ENCODE measurements at places on chromosomes 5 and 9. TPM values are rescaled to one million over a fixed set of nuclear protein-coding genes. Genes with fewer than 3 reads are reported as not detected.

Gene FIBCD1
- total RNA-seq: not detected

Gene SCGB3A2
- total RNA-seq: not detected

Gene GRM6
- total RNA-seq: not detected

Gene LAMC3
- total RNA-seq: 0.20 TPM

Gene PCDHGC4
- not detected for total RNA-seq

Gene IFNA2
- total RNA-seq: not detected

Gene SH3RF2
- 19.2 TPM for total RNA-seq

Gene TRIM52
- 4.9 TPM for total RNA-seq

DNA sequence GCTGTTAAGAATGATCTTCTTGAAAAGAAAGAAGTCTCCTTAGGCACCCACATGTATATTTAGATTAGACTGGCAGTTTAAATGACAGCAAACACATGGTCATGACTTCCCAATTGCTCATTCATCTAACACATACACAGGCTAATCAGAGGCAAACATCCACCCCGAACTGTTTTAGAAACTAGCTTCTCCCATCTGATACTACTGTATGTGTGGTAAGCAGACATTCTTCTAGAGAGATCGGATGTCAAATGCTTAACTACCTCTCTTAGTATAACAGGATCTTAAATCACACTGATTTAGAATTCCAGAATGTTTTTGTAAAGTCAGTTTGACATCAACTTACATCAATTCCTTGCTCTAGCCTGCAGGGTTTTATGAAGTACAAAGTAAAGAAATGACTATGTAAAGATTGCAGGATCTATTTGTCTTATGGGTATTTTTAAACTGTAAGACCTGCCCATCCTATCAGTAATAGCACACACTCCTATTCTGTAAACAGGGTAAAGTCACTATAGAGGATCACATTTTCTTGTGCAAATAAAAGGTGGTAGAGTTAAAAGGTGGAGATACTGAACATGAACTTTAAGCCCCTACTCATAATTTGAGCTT is 239.7 kb downstream of the MLLT3 start:
- H3K27me3 ChIP-seq: no peaks in the 10 kb centered on the region
- no peak overlapping the region for H3K27ac ChIP-seq
- no peak overlapping the region for H3K4me3 ChIP-seq
- no peaks in the 10 kb centered on the region for H3K36me3 ChIP-seq
- no peak for DNase-seq

- peak; percentile 14 for DNase-seq
- H3K4me3 ChIP-seq: no peak overlapping the region
- no peaks in the 10 kb centered on the region for H3K36me3 ChIP-seq
- no peak overlapping the region for H3K27ac ChIP-seq
- no peaks in the 10 kb centered on the region for H3K27me3 ChIP-seq
- no peaks in the 10 kb centered on the region for H3K4me1 ChIP-seq
Measured at GRCh38 chr5:39948867-39949468, 524.2 kb upstream of the DAB2 start.

GRCh38 chr5:112649882-112650281 is 87.8 kb upstream of the APC start:
- DNase-seq: no peak
- no peaks in the 10 kb centered on the region for H3K36me3 ChIP-seq
- no peaks in the 10 kb centered on the region for H3K27me3 ChIP-seq
- H3K4me3 ChIP-seq: no peak overlapping the region

GRCh38 chr5:118647587-118647986 is 340.8 kb downstream of the DTWD2 start:
- H3K4me1 ChIP-seq: no peaks in the 10 kb centered on the region
- H3K27ac ChIP-seq: no peak overlapping the region
- no peak for DNase-seq
- H3K36me3 ChIP-seq: no peaks in the 10 kb centered on the region
- no peak overlapping the region for H3K4me3 ChIP-seq

DNA sequence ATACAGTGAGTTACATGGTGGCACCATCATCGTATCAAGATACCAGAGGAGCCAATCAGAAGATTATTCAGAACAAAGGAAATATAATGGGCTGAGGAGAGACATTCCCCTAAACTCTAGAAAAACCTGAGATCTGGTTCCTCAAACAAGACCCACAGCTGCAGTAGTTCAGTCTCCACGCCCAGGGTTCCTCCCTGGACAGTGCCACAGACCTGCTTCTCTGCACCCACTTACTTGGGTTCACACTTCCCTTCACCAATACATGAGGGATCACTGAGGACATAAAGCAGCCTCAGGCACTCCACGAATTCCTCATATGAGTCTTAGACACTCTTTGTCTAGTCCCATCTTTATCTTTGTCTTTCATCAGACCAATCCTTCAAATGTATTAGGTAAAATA is 101.7 kb downstream of the APTX start:
- H3K4me3 ChIP-seq: no peak overlapping the region
- no peaks in the 10 kb centered on the region for H3K36me3 ChIP-seq
- no peak overlapping the region for H3K27ac ChIP-seq

DNA sequence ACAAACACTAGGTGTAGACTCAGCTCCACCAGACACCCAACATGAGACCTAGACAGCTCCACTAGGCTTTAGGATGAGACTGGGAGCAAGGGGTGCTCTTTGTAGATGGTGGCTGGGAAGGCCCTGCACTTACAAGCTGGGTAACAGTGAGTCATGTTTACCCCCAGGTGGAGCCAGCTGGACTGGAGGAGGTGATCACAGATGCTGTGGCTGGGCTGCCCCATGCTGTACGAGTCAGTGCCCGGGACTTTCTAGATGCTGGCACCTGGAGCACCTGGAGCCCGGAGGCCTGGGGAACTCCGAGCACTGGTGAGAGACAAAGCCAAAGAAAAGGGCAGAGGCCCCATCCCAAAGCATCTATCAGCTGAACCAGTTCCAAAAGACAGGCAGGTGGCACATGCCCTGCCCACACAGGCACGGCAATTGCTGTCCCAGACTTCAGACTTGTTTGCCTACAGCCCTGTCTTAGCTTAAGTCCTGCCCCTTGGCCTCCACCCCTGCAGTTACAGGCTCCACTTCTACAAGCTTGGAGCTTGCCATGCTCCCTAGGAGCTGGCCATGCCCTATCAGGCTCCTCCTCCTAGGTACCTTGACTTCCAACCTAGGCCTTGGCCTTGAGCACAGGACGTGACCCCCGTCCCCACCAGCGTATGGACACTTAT is 2.7 kb downstream of the CCL27 start:
- H3K36me3 ChIP-seq: no peaks in the 10 kb centered on the region
- H3K4me1 ChIP-seq: peaks cover 7% of the 10 kb centered on the region
- H3K4me3 ChIP-seq: no peak overlapping the region
- no peak for DNase-seq

DNA sequence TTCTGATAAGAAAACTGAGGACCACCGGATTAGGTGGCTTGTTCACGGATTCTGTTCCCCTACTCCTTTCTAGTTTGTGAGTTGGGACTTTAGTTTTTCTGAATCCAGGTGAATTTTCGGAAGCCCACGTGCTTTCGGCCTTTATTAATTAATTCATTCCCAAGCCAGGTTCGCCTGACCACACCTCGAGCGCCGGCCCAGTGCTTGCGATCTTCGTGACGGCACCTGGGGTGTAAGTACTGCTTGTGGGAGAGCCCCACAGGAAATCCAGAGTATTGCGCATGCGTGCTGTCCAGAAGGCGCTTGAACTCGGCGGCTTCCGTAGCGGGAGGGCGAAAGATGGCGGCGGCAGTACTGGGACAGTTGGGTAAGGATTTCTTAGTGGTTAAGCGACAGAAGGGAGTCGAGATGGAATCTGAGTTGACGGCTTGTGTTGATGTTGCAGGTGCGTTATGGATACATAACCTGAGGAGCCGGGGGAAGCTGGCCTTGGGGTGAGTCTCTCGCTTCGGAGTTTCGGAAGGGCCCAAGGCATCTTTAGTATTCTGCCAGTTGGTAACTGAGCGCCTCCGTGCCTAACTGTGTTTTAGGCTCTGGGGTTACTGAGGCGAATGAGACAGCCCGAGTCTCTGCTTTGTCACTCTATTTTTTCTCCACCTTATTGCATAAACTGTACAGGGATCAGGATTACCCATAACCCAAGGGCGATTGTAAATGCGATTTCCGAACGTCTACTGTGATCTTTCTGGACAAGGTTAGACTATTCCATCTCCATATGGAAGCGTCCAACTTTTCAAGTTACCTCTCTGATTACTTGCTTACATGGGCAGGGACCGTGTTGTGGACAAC is at the start of gene MRPL22:
TSS of gene MRPL22 (plus strand) at position 302 of the 849 bp plus-strand sequence. CDS start at position 340, 38 bp downstream.
- peak within 1 kb of the TSS; percentile 85 for H3K27ac ChIP-seq
- DNase-seq: peak; percentile 91
- no peaks in the 10 kb centered on the region for H3K36me3 ChIP-seq

- no peak overlapping the region for H3K4me3 ChIP-seq
- no peaks in the 10 kb centered on the region for H3K27me3 ChIP-seq
- no peaks in the 10 kb centered on the region for H3K4me1 ChIP-seq
Measured at GRCh38 chr9:116260531-116260930, 106.9 kb downstream of the PAPPA start.

DNA sequence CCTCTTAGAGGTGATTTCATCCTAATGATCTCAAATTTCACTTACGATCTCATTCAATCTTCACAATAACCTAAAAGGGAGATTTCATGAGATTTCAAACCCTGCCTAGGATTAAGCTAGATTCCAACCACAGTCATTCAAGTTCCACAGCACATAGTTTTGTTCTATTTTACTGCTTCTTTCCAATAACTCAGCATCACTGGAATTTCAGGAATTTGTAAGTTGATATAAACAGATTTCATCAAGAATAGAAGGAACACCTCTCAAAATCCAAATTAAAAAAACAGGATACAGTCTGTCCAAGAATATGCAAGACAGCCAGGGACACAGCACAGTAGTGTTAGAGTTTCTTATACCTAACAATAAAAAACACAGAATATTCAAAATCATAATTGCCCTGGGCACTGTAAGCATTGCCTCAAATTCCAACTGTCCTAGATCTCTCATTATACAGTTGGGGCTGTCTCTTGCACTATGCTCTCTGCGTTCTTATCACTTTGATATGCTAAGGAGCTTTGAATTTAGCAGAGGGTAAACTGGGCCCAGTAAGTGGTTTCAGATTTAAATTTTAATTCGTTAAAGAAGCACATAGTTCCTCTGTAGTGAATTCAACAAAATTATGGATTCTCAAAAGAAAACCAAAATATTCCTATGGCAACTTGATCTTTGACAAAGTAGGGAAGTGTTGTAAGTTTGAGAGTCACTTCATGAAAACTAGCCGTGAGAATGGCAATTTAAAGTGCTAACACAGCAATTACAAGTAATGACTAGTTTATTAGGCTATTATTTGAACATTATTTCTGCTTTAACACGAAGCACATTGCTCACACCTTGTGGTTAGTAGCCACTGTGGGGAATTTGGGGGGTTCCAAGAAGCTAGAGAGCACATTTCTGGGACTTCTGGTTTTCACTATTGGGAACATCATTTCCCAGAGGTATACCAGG is 478.6 kb upstream of the C9orf72 start:
- H3K27ac ChIP-seq: no peak overlapping the region
- no peak for DNase-seq
- no peaks in the 10 kb centered on the region for H3K27me3 ChIP-seq

DNA sequence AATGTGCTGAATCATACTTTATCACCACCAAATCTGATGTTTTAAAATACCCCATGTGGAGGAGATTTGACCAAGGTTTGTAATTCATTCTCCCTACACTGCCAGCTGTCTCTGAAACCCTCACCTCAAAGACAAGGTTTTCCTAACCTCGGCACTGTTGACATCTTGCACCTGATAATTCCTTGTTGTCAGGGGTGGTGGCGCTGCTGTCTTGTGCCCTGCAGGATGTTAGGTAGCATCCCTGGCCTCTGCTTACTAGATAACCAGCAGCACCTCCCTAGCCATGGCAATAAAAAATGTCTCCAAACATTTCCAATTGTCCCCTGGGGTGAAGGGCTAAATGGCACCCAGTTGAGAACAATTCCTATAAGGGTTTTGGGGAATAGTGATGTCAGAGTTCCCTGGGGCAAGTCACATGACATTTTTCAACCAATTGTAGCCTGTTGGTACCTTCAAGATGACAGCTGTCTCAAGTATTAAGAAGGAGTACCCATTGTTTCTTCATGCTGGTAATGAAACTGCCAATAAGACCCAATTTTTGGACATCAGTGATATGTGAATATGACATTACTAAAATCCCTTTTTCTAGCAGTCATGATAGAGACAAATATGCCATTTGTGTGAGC is 160.6 kb upstream of the PLCXD3 start:
- no peaks in the 10 kb centered on the region for H3K27me3 ChIP-seq
- no peak overlapping the region for H3K4me3 ChIP-seq
- no peaks in the 10 kb centered on the region for H3K36me3 ChIP-seq
- no peaks in the 10 kb centered on the region for H3K4me1 ChIP-seq
- no peak for DNase-seq

DNA sequence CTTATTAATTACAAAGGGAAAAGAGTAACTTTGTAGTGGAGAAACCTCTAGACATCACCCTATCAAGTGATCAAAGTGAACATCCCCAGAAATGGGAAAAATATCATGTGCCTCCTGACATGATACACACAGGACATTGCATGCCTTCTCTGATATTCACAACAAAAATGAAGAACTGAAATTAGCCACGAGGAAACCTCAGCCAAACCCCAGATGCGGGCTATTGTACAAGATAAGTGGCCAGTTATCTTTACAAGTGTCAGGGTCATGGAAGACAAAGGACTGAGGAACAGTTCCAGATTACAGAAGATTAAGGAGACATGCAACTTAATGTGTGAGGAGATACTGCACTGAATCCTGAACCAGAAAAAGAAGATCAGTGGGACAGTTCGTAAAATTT is 23.8 kb upstream of the NPM1 start:
- no peaks in the 10 kb centered on the region for H3K4me1 ChIP-seq
- no peak overlapping the region for H3K27ac ChIP-seq
- H3K4me3 ChIP-seq: no peak overlapping the region

DNA sequence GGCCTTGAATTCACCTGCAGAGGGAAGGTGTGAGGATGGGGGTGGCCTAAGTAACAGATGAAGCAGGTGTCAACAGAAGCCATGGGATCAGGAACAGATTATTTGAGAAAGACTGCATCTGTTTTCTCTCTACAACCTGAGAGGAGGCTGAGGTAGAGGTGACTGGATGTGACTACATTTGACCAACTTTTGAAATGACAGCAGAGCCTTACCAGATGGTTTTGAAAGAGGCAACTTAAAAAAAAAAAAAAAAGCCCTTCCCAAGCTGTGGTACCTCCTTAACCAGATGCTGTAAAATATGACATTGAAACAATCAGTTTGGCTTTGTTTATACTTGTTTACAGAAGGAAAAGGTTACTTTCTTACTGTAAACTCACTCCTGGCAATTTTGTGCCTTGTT is 108.6 kb downstream of the TRIO start:
- H3K27me3 ChIP-seq: no peaks in the 10 kb centered on the region
- no peak overlapping the region for H3K4me3 ChIP-seq
- H3K36me3 ChIP-seq: no peaks in the 10 kb centered on the region
- peak overlapping the region; percentile 66 for H3K27ac ChIP-seq
- DNase-seq: no peak

Measured in gastrocnemius medialis (tissue), 4 donors.